ENCODE measurements at places on chromosomes 3 and 15.

DNA sequence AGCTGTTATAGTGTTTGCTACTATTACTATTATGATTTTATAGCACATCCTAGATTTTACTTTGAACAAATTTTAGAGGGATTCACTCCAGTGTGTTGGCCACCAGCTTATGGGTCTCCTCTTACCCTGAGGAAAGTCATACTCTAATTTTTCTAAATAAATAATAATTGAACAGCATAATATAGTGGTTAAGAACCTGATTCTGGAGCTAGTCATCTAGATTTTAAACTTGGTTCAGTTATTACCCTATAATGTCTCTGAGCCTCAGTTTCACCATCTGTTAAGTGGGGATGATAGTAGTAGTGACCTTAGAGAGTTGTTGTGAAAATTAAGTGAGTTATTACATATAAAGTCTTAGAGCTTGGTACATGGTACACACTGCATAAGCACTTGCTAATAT is 30.7 kb upstream of the TOPAZ1 start:
- no peak for DNase-seq

GRCh38 chr15:82709421-82710207 is at the start of gene AP3B2:
AP3B2 (minus strand) TSS chr15:82709875; CDS start chr15:82709706, 169 bp downstream.
- DNase-seq: peak; percentile 70

GRCh38 chr3:31606453-31606852 is 73.7 kb downstream of the STT3B start:
- DNase-seq: no peak

DNA sequence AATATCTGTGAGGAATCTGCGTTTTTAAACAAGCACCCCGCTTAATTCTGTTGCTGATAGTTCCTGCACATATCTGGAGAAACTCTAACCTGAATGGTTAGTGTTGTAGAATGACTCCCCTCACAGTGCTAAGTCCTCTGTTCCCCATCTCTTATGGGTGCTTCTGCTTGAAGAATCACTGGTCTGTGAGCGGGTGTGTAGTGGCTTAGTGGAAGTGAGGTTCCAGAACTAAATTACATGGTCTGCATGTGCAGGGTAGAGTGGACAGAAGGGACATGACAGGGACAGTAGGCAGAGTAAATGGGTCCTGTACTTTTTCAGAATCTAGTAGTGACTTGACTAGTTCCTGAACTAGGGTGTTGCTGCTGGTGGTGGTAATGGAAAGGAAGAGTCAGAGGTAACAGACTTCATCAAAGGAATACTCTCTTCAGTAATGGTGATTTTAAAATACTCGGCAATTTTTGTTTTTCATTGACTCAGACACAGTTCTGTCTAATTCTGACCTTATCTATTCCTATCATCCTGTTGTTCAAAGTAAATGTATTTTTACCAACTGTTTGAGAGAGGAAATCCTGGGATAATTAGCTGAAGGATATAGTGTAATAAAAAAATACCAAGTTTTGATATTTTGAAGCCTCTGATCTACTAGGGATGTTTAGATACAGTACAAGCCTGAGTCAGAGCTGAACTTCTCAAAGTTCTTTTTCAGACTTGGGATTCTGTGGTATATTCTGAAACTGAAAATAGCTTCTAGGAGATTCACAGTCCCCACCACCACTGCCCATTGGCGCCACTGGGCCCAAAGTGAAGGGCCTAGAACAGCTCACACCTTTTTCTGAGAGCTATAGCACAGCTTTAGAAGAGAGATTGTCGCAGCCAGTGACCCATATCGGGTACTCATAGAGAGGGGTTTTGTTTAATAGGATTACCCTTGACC is 55.5 kb downstream of the FNDC3B start:
- no peak for DNase-seq

- DNase-seq: no peak
Observed at GRCh38 chr3:166531730-166532129, 694.5 kb upstream of the BCHE start.

- DNase-seq: no peak
Observed at GRCh38 chr15:74865316-74865715, 7.8 kb downstream of the SCAMP2 start.

DNA sequence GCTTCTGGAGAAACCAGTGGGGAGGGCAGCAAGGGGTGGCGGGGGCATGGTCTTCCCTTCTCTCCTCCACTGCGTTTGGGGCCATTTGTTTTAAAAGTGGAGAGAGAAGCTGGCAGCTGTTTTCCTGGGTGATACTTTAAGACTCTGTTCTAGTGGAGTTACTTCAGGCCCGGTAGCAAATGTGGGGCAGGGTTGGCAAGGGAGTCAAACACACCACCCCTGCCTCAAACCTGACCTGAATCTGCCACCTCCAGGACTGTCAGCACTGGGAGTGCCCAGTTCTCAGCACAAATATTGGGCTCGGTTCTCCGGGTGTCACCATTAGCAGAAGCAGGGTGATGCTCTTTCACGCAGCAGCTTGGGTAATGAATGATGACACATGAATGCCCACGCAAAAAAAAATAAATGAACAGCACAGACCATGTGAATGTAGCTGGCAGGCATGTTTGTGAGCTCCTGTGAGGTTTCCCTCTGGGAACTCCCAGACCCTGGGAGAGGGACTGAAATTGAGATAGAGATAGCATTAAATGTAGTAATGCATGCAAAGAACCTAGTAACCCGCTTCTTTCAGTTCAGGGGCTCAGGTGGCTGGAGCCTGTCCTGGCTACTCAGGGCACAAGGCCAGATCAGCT is 424.0 kb downstream of the MCTP2 start:
- DNase-seq: no peak

DNA sequence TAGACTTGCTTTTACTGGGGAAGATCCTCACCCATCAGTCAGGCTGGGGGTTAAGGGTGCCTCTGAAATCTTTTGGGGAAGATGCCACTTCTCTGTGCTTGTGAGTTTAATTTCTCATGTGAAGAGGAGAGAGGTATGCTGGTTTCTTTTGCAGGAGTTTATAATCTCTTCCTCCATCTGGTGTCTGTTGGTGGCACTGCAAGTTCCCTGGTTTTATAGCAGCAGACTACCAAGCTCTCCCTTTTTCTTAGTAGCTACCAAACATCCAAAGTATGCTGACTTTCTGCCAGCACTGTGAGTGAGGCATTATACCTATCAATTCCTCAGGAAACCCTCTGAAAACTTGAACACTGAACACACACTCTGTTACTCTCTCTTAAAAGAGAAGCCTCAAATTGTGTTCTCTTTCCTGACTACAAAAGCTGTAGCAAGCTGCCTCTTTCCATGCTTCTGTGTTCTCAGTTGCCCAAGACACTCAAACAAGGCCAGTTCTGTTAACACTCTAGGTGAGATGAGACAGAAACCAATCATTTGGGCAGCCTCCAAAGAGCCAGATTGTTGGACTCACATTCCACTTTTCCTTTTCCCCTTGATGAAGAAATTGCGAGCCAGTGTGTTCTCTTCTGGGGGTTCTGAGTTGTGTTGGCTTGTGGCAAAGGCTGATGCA is 299.5 kb downstream of the GAP43 start:
- DNase-seq: no peak

DNA sequence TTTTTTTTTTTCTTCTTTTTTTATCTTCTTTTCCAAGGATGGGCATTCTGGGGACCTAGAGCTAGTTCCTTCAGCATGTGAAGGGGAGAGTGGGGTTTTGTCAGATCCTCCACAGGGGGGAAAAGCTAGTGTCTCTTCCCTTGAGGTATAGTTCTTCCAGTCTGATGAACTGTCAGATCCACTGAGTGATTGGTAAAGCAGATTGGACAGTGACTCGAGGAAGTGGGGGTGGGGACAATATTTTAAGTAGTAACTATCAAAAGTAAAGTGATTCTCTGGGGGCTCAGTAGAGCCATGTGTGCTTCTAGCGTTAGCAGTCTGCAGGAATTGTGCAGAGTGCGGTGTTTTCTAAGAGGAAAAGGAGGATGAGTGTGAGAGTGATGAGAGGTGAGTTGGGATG is 62.0 kb upstream of the TRIM71 start:
- DNase-seq: no peak

DNA sequence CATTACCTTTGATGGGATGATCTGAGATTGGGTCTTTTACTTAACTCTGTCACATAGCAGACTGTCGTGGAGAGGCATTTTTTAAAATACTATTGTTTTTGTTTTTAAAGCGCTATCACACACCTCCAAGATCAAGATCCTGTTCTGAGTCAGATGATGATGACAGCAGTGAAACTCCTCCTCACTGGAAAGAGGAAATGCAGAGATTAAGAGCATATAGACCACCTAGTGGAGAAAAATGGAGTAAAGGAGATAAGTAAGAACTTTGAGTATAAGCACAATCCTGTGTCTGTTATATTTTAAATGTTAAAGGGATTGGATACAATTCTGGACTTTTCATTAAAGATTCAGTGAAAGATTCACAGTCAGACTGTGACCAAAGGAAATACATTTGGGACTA is 18.4 kb upstream of the ZBTB47 start:
- DNase-seq: no peak

GRCh38 chr15:90334304-90334731 is 17.8 kb upstream of the ZNF774 start:
- DNase-seq: no peak

- DNase-seq: no peak
Observed at GRCh38 chr3:183195266-183195665, 32.7 kb upstream of the LAMP3 start.

- DNase-seq: peak; percentile 25
Observed at GRCh38 chr15:32651229-32651837, 9.8 kb downstream of the SCG5 start.

GRCh38 chr15:77774350-77774749 is 141.6 kb upstream of the LINGO1 start:
- DNase-seq: no peak

DNA sequence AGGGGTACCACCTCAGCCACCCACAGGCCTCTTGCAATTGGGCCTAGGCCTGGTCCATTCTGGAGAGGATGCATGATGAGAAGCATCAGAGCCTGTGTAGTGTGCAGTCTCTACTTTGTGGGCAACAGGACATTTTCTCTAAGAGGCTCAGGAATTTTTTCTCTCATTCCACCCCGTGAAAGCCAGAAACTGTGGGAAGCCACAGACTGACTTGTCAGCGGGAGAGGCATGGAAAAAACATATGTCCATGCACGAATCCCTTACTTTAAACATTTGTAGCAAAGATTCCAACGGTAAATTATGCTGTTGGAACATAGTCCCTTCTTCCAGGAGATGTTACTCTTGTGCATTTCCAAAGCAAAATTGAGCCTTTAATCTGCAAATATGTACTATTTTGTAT is 196.5 kb downstream of the KLHL25 start:
- DNase-seq: no peak

- no peak for DNase-seq
Observed at GRCh38 chr3:73228000-73228399, 166.5 kb downstream of the EBLN2 start.

DNA sequence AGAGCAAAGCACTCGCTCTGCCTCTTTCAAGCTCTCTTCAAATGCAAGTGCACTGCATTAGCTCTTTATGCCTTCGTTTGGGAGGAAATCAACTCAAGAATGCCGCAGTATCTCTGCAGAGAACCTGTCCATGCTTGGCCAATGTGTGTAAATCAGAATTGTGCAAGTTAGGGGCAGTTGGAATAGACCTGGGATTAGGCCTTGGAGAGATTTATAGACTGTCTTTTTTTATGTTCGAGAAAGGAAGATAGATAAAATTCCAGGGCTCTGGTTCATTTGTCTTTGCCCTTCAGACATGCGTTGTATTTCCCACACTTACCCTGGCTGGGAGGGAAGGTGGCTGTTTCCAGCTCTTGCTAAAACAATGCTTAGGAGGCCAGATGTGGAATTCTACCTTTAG is 163.7 kb downstream of the MOBP start:
- DNase-seq: no peak

DNA sequence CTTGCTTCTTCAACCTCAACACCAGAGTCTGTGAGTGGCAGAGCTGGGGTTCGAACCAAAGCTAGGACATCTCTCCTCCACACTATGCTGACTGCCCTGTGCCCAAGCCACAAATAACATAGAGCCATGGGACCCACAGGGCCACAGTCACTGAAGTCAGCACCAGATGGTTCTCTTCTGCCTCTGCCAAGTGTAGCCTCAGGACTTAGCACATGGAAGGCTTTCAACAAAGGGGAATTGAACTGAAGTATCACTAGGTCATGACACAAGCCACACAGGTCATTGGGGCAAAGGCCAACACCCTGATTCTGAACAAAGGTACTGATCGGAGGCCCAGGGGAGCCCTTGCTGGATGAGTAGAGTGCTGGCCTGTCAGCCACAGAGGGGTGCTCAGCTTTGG is 83.6 kb downstream of the BDH1 start:
- no peak for DNase-seq

GRCh38 chr3:136804141-136804540 is 14.8 kb upstream of the SLC35G2 start:
- no peak for DNase-seq

- DNase-seq: no peak
Observed at GRCh38 chr3:42898896-42899675, 6.9 kb upstream of the ZNF662 start.

- no peak for DNase-seq
Observed at GRCh38 chr3:190591080-190591479, 77.2 kb downstream of the IL1RAP start.

DNA sequence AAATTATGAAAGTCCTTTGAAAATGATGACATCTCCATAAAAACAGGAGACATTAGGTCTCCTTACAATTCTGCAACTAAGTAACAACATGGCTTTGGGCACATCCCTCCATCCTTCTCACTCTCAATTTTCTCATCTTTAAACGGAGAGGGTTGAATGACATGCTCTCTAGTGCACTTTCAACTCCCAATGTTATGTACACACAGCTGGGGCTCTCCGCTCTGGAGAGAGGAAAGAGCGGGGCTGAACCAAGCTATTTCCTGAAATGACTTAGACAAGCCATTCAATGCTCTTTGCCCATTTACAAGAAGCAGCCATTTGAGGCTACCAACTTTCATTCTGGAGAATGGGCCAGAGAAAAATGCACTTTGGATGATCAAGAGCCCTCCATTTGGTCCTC is 144.2 kb upstream of the BNIP2 start:
- DNase-seq: no peak

DNA sequence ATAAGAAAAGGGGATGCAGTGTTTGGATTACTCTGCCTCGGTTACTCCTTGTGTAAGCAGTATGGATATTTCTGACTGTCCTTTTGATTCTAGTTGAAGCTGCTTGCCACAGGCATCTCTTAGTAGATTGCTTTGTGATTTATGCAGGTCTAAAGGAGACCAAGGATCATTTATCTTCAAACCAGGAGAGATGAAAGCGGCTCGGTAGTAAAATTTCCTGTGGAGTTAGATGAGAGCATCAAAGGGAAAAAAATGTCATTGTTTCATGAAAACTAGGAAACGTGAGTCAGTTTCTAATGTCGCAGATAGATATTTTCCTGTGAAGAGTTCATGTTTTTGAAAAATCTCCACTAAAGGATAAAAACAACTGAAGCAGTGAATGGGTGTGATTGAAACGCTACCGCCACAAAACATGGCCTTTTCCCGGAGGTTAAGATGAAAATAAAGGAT is 254.0 kb upstream of the TBL1XR1 start:
- no peak for DNase-seq
